ENCODE measurements at places on chromosomes 2 and 18.

- no peak for DNase-seq
These were observed 53.6 kb upstream of the RNF152 start for GRCh38 chr18:61946449-61946848.

GRCh38 chr2:241211276-241211675 is 22.8 kb downstream of the ANO7 start:
- DNase-seq, result no peak

DNA sequence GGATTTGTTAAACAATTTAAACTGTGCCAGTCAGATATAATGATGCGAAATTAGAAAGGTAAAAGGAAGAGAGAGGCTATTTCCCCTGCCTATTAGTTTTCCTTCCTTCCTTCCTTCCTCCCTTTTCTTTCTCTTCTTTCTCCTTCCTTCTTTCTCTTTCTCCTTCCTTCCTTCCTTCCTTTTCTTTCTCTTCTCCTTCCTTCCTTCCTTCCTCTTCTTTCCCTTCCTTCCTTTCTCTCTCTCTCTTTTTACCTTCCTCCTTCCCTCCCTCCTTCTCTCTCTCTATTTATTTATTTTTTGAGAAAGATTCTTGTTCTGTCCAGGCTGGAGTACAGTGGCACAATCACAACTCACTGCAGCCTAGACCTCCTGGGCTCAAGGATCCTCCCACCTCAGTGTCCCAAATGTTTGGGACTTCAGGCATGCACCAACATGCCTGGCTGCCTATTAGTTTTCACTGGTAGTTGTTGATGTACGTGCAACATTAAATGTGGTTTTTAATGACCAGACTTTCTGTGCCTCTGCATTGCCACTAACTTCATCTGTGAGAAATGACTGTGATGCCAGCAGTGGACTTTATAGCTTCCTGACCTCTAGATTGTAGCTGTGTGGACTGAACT is 48.7 kb upstream of the NFE2L2 start:
- no peak for DNase-seq

DNA sequence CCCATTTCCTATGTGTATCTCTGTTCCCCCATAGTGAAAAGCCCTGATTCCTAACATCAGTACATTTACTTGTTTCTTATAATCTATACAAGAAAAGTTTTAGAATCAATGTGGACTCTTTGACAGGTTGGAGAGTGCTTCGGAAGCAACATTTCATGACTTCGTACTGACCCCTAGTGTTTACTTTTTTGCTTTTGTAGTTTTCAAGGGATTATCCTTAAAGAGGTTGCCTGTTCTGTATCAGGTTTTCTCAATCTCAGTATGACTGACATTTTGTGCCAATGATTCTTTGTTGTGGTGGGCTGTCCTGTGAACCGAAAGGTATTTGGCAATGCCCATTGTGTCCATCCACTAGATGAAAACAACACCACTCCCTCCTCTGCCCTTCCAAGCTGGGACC is 43.3 kb upstream of the SERPINB2 start:
- peak; percentile 24 for DNase-seq

DNA sequence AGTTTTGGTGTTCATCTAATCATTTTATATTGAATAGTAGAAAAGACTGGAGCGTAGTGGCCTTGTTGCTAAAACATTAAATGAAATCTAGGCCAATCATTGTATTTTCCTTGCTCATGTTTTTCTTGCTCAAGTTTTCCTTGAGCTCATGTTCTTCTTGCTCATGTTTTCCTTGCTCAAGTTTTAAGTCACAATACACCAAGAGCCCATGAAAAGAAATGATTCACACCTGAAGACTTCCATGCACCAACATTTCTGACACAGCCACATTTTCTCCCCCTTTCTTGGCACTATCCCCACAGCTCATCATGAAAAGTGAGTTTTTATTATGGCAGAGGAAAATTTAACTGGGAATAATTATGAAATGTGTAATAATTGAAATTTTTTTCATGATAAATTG is 92.0 kb downstream of the LRP1B start:
- no peak for DNase-seq

DNA sequence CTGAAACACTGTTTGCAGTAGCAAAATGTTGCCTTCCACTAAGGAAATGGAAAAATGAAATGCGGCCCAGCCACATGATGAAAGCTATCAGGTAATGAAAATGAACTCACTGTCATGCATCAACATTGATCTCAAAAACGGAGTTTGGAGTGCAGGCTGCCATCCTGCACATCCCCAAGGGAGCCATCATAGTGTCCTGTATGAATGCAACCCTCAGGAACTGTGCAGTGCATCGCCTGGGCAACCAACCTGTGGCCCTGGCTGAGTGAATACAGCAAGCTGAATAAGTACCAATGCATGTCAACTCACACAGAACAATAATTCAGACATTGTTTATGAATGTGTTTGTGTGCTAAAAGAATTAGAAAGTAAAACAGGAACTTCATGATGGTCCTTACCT is 23.1 kb upstream of the TXNDC2 start:
- no peak for DNase-seq

- DNase-seq, result no peak
These were observed 94.7 kb upstream of the CWC22 start for GRCh38 chr2:180101846-180102245.

DNA sequence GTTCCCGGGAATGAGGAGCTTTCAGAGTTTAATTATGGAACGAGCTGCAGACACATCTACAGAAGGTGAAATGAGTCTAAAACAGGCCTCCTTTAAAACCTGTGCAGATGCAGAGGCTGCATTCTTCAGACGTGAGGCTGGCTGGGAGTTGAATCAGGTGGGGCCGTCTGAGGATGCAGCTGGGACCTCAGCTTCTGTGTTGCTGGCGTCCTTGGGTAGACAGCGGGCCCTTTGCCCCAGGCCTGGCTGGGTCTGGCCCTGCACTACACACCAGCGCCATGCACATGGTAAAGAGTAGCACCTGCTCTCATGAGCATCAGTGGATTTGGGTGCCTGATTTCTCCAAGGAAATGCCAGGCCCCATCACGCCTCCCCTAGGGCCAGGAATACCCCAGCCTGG is 67.3 kb downstream of the TMEM18 start:
- no peak for DNase-seq

DNA sequence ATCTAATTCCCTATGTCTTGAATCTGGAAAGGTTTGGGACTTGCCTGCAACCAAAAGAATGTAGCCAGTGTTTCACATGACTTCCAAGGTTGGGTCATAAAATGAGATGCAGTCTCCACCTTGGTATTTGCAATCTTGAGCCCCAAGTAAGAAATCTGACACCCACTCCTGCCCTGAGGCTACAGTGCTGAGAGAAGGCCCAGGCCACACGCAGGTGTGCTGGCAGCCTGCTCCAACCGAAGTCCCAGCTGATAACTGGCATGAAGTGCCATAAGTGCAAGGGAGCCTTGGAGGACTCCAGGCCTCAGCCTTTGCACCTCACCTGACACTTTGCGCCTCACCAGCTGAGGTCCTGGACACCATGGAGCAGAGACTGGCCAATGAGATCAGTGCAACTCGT is 182.7 kb downstream of the ANAPC1 start:
- DNase-seq, result no peak

- no peak for DNase-seq
These were observed 152.6 kb downstream of the IKZF2 start for GRCh38 chr2:212998626-212999359.

DNA sequence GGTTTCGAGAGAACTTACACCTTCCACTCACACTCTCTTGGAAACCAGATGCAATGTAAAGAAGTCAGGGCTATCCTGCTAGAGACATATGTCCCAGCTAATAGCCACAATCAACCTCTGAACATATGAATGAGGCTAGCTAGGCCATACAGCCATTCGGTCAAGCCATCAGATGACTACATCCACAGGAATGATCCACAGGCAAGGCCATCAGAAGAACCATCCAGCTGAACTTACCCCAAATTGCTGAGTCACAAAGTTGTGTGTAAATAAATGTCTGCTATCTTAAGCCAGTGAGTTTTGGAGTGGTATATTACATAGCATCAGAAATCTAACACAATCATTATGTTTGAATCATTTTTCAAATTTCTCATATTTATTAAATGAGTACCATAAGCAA is 5.2 kb upstream of the SPAST start:
- no peak for DNase-seq

GRCh38 chr2:120826260-120826648 is 90.6 kb downstream of the GLI2 start:
- DNase-seq, result no peak

GRCh38 chr18:2111456-2111855 is 459.8 kb downstream of the METTL4 start:
- DNase-seq, result no peak

- no peak for DNase-seq
These were observed 5.9 kb upstream of the POMC start for GRCh38 chr2:25174192-25174861.

DNA sequence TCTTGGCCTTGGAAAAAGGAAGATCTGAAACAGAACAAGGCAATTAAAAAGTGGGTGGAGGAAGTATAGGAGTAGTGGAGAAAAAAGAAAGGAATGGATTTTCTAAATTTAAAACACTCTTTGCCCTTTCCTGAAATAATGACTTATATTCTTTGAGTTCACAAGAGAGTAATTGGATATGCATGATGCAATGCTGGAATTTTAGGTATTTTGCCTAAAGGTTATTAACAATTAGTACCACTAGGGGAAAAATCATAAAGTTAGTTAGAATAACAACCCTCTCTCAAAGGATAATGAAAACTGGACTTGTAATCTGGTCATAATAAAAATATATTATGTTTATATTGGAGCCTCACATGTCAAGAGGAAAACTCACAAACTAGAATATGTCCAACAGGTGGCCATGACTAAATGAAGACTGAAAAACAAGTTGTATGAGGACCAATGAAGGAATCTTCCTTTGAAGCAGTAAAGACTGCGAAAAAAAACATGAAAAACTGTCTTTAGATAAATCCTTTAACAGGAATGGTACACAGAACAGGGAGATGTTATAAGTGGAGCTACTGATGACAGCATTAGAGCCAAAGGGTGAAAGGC is 281.8 kb downstream of the NCKAP5 start:
- no peak for DNase-seq

GRCh38 chr2:223820549-223820948 is 16.8 kb downstream of the AP1S3 start:
- no peak for DNase-seq

DNA sequence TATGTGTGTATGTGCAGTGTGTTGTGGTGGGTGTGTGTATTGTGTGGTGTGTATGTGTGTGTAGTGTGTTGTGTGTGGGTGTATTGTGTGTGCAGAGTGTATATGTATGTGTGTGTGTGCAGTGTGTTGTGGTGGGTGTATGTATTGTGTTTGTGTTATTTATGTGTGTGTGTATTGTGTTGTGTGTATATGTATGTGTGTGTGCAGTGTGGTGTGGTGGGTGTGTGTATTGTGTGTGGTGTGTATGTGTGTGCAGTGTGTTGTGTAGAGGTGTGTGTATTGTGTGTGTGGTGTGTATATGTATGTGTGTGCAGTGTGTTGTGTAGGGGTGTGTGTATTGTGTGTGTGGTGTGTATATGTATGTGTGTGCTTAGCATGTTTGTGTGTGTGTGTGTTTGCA is 24.3 kb downstream of the ACKR3 start:
- DNase-seq, result no peak

DNA sequence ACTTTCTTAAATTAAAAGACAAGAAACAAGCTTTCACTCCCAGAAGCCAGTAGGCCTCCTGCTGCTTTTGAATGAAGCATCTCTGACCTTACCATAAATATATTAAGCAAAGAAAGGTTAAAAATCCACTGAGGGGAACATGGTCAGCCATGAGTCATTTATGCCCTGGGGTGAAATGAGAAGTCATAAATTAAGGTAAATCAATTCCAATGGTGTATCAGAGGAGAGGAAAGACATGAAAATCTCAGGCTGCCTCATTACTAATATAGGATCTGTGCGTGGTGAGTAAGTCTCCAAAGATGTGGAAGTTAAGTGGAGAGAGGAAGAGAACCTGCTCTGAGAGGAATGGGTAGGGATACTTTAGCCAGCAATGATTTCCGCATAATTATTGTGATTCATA is 292.3 kb upstream of the CHAC2 start:
- no peak for DNase-seq

DNA sequence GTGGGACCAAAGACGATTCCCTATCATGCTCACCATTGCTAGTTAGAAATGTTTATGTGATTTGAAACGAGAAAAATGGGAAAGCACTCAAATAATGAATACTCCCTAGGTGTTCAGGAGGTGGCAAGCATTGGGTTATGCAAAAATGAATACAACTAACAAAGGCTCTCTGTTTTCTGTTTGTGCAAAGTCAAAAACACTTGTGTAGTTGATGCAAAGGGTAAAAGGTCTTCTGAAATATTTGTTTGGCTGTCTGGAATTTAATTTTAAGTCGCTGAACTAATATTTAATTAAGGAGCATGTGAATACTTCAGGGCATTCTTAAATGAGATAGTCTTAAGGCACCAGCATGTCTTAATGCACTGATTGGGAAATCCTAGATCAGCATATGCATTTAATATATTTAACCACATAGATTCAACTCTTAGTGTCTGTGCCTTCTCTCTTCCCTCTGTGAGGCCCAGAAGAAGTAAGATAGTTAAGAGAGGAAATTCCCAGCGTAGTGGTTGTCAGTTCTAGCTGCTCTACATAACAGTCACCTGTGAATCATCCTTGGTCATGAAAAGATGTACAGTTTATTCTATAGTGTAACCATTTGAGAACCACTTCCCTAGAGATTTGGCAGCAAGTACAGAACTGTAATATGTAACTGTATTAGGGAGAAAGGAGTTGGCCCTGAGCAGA is 111.9 kb downstream of the EPC2 start:
- DNase-seq, result no peak

DNA sequence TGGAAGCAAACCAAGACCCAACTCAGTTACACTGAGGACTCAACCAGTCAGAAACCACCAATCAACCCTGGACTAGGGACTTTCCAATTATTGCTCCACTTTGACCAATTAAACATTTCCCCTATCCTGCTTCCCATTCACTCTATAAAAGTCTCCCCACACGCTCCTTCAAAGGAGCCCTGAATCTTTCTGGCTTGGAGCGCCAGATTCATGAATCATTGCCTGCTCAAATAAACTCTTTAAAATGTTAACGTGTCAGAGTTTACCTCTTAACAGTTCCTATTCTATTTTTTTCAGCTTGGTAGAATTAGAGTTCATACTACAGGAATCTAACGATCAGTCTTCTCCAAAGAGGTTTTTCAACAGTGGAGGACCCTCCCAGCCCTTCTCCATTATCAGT is 20.7 kb upstream of the SULT1C2 start:
- no peak for DNase-seq

GRCh38 chr2:105541189-105542050 is 142.6 kb upstream of the FHL2 start:
- DNase-seq, result no peak

DNA sequence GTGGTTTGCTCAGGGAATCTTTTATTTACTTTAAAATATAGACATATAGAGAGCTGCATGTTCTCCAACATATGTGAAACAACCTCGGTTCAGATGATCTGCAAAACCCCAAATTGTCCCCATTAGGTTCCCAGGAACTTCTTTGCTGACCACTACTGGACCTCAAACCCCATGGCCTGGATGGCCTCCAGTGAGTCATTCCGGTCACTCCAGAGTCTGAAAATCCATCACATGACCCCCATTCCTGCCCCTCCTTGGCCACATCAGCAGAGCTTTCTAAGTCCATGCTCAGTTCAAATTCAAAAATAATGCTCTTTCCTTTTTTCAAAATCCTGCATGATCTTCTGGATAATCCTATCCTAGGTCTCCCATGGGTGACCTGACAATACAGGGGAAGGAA is 271.0 kb downstream of the TNS1 start:
- DNase-seq, result no peak

GRCh38 chr2:127014630-127015029 is 92.3 kb downstream of the BIN1 start:
- no peak for DNase-seq

- peak; percentile 33 for DNase-seq
These were observed 607 bp downstream of the LAMA3 start for GRCh38 chr18:23689616-23690504.

- no peak for DNase-seq
These were observed 948.3 kb upstream of the GYPC start for GRCh38 chr2:125707611-125708010.

Data from GM13977 (cell line).